ENCODE measurements at places on chromosomes 13 and 19.

DNA sequence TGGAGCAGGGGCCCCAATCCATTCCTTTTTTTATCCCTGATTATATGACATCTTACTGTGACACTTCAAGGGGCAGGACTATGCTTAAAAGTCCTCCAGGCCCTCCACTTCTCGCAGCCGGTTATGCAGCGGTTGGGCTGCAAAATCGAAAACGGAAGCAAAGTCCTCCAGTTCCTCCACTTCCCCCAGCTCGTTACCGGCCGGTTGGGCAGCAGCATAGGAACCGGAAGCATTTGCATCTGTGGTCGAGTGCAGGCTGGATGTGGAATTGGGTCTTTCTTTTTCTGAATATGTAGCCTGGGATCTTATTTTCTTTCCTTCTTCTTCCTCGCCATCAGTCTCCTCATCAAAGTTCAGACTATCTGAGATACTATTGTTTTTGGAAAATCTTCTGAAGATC lies 46.1 kb downstream of the OXGR1 start:
- no peak for DNase-seq

DNA sequence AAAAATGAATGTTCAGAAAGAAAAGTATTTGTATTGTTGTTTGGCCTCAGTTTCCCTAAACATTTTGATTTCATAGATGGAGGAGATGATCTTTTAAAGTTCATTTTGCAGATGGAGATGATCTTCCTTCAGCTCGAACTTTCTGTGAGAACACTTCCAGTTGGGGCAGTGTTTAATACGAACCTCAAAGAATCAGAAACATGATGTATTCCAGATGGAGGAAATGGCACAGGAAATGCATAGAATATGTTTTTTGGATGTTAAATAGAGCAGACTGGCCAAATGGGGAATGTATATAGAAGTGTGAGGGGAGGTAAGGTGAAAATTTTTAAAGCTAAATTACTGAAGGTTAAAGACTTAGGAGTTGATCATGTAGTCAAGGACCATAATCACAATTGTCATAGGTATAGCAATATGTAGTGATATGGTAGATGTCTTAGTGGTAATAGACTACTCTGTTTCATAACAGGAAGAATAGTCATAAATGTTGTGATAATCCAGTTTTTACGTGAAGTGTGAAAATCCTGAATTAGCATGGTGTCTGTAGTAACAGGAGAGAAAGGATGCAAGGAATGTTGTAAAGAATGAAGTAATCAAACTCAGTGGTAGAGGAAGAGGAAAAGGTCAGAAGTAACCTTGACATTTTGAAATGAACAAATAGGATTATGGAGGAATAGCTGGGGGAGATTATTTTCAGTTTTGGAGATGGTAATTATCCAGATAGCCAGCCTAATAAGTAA lies 5.1 kb downstream of the RAP2A start:
- DNase-seq = no peak

DNA sequence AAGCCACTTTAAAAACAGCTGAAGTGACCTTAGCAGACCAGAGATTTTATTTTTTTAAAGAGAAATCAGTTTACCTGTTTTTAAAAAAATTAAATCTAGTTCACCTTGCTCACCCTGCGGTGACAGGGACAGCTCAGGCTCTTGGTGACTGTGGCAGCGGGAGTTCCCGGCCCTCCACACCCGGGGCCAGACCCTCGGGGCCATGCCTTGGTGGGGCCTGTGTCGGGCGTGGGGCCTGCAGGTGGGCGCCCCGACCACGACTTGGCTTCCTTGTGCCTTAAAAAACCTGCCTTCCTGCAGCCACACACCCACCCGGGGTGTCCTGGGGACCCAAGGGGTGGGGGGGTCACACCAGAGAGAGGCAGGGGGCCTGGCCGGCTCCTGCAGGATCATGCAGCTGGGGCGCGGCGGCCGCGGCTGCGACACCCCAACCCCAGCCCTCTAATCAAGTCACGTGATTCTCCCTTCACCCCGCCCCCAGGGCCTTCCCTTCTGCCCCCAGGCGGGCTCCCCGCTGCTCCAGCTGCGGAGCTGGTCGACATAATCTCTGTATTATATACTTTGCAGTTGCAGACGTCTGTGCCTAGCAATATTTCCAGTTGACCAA lies 10.8 kb downstream of the PLPPR3 start:
- no peak for DNase-seq

- no peak for DNase-seq
Measured at GRCh38 chr13:107734891-107735625, 480.3 kb downstream of the LIG4 start.

- no peak for DNase-seq
Measured at GRCh38 chr13:35092251-35092650, 150.2 kb downstream of the NBEA start.

- no peak for DNase-seq
Measured at GRCh38 chr13:52348071-52348470, 57.9 kb downstream of the THSD1 start.

GRCh38 chr13:113166681-113167080 lies 8.2 kb downstream of the PROZ start:
- no peak for DNase-seq

DNA sequence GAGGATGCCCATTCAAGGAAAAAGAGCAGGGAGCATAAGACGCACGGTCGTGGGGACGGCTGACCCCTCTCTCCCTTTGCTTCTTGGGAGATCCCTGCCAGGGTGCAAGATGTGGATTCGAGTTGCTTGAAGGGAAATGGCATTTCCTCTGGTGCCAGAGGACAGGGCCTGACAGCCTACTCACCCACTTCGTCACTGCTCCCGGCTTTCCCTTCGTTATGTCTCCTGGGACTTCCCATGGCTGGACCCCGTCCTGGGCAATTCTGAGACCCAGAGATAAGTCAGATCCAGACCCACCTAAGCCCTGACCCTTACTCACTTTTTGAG lies 1.2 kb downstream of the TBC1D17 start:
- no peak for DNase-seq

DNA sequence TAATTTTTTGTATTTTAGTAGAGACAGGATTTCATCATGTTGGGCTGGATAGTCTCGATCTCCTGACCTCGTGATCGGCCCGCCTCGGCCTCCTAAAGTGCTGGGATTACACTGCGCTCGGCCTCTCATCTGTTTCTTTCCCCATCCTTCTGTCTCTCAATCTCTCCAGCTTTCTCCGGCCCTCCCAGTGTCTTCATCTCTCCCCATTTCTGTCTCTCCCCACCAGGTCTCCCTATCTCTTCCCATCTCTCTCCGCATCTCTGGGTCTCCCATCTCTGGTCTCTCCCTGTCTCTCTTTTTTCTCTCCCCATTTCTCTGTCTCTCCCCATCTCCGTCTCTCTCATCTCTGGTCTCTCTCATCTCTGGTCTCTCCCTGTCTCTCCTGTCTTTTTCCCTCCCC lies 12.2 kb upstream of the NFIX start:
- DNase-seq = no peak

GRCh38 chr19:42423462-42424344 lies 3.5 kb downstream of the LIPE start:
- DNase-seq = no peak
